ENCODE measurements at places on chromosomes 13 and 19.

DNA sequence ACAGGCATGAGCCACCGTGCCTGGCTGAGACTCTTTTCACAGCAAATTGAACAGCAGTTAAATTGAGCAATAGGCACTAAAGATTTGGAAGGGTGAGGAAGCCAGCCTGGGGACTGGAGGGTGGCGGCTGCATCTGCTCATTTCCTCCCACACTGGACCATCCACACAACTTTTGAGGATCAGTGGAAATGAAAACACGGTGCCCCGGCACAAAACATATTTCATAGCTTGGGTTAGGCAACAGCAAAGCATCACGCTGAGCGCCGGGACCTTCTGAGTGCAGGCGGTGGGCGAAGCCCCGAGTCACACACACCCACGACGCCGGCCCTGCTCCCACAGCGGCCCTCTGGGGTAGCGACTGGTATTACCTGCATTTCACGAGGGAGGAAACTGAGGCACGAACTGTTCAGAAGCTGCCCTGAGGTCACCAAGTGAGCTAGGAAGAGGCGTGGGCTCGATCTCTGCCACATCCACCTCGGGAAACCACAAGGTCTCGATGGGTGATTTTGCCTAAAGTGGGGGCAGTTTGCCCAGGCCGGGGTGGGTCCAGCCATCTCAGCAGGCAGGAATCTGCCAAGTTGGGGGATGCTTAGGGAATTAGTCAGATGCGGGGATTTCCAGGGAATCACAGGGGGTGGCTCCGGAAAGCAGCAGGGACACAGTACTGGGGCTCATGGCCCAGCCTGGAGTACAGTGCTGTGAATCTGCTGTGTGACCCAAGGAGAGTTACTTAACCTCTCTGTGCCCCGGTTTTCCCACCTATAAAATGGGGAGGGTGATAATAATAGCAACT, 3.5 kb upstream of the SBNO2 start:
- DNase-seq: no peak

- DNase-seq: no peak
Observed at GRCh38 chr19:53183146-53183764, 9.9 kb downstream of the ZNF665 start.

- no peak for DNase-seq
Observed at GRCh38 chr13:24226762-24227161, 66.2 kb downstream of the SPATA13 start.

GRCh38 chr13:90906554-90906953, 440.9 kb upstream of the MIR17HG start:
- no peak for DNase-seq

- no peak for DNase-seq
Observed at GRCh38 chr19:41934849-41935374, 6.7 kb upstream of the ERFL start.

GRCh38 chr13:26458196-26458749, 99.2 kb upstream of the WASF3 start:
- DNase-seq: no peak

DNA sequence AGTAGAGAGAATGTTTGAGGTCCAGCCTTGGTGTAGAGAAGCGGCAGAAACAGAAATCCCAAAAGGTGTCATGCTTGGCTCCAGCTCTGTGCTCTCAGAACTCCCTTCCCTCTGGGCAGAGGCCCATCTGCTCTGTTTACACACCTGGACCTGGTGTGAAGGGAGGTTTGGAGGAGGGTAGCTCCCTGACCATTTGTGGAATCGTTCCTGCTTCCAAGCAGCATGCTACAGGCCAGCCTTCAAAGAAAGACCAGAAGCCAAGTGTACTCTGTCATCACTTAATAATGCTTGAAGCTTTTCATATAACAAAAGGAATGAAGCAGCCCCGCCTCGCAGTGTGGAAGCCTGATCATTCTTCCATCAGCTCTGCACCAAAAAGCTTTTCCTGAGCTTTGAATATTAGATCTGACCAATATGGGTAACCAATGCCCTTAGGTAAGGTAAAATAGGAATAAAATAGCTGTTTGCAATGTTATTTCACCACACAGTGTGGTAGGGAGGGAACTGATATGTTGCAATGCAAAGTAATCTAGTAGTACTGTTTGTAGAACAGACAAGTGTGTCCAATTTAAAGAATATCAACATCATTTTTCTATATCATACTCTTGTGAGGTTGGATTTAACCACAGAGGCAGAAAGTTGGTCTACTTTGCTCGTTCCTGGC, 63.3 kb downstream of the ZIC5 start:
- DNase-seq: peak; percentile 88

GRCh38 chr19:45569619-45570421, 14.8 kb downstream of the OPA3 start:
- DNase-seq: peak; percentile 83

- DNase-seq: no peak
Observed at GRCh38 chr13:50611117-50611781, 232.2 kb downstream of the DLEU7 start.

DNA sequence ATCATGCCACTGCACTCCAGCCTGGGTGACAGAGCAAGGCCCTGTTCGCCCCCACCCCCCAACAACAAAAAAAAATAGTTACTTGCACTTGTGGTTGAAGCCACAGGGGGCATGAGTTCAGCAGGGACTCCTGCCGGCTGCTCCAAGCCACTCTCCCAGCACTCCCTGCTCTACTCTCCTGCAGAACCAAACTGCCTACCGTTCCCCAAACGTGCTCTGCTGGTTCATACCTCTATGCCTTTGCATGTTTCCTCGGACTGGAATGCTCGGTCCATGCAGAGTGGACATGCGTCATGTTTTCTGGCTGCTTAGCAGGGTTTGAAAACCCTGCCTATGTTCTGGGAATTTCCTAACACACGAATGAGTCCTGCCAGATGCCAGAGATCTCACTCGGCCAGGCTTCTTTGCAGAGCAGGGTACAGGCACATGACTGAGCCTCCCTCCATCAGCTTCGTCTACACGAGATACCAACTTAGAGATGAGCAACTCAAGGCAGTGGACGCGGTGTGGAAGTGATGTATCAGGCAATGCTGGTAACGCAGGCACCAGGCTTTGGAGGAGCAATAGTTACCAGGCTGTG, 8.5 kb upstream of the SLC25A15 start:
- DNase-seq: no peak

DNA sequence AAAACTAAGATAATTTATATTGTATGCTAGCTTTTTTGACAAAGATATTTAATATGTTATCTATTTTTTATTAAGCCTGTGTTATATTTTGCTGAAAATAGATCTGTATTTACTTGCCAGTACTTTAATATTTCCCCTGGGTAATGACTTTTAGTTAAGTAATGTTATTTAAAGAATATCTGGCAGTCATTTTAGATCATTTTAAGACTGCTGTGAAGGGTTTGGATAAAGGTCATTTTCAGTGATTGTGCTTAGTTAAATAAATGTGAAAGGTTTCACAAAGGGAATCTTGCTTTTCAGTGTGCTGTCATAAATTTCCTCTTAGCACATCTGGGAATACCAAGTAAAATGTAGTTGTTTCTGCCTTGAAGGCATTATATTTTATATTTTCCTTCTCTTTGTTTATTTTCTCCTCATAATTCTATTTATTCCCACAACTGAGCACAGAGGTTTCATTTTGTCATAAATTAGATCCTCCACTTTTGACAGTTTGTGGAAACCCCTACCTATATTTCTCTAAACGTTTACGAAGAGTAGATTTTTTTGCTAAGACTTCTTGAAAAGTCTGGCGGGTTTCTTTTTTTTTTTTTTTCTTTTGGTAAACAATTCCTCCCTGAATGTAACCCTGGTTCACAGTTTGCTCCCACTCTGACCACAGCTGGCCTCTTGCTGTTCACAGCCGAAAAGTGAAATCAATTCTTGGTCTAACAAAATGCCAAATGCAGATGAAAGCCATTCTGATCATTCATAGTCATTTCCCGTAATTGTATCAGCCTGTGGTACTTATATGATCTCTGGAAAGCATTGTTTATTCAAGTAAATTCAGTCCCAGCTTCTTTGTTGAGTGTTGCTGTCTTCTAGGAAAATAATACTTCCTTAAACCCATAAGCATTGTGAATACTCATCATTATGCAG, 87.8 kb downstream of the MAB21L1 start:
- no peak for DNase-seq

DNA sequence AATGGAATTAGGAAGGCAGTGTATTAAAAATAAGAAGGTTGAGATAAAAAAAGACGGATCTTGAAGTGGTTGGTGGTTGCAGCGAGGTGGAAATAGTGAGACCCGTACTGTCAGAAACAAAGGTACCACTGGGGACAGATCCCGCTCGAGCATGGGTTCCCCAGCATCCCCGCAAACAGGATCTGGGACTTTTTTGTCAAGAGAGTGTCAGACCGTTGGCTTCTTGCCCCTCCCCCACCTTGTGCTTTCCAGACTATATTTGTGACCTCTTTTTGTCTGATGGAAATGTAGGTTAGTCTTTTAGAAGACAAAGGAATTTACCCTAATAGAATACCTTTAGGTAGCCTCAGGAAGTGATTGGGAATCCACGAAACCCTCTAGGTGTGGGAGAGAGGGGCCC, 4.2 kb downstream of the GATAD2A start:
- no peak for DNase-seq

DNA sequence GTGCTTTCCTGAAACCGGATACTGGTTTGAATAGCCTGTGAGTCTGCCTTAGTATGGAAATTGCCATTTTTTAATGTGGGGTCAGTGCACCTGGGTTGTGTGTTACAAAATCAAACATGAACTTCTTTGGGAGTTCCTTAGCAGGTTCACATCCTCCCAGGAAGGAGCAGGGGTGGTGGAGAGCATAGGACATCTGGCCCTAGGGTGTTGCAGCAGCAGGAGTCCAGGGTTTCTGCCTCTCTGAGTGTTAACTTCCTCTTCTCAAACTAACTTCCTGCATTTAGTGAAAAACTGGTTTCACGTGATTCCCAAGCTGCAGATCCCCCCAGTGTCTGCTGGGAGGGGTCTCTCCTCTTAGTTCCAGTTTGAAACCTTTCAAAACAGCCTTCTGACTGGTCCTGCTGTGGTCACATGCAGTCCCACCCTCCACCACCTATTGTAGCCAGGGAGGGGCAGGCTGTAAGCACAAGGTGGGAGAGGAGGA, 7.2 kb downstream of the RNASEH2B start:
- peak; percentile 48 for DNase-seq

DNA sequence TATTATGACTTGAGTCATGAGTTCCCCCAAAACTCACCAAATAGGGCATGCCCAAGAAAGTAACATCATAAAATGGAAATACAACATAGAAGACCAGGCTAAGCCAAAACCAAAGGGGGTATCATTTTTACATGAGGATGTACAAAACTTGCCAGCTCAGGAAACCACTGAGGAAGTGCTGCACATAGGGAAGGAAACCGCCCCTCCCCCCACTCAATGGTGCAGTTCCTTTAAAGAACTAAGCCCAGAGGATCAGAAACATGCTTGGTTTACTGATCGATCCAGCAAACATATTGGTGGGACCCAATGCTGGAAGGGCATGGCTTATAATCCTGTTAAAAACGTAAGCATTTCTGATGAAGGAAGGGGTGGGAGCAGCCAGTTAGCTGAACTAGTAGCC, 4.2 kb upstream of the ZNF486 start:
- DNase-seq: no peak

DNA sequence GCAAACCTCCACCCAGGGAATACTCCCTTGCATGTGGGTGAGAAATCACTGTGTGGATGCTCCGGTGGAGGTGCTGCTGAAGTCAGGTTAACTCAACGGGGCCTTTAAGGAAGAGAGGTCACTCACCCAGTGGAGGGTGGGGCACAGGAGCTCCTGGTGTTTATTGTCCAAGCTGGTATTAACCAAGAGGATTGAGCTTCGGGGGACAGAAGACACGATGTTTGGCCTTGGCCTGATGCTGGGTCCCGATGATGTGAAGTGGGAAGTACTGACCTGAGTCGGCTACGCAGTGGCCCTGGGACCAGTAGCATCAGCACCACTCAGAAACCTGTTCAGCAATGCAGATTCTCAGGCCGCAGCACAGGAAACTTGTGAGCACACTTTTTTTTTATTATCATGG, 85.7 kb upstream of the WASF3 start:
- DNase-seq: no peak

DNA sequence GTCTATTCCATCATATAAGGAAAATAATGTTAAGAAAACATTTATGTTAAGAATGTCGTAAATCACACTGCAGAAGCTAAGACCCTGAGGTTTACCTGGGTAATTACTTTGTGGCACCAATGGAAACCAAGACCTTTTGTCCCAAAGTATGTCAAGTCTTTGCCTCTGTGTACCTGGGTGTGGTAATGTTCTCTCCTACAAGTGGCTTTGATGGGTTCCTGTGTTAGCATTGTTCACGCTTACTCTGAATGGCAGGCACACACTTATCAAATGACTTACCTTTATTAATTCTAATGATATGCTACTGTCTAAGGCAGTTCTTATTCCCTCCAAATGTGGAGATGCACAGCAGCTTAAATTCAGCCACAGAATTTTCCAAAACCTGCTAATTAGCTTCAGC, 206.1 kb downstream of the KCTD12 start:
- DNase-seq: no peak

DNA sequence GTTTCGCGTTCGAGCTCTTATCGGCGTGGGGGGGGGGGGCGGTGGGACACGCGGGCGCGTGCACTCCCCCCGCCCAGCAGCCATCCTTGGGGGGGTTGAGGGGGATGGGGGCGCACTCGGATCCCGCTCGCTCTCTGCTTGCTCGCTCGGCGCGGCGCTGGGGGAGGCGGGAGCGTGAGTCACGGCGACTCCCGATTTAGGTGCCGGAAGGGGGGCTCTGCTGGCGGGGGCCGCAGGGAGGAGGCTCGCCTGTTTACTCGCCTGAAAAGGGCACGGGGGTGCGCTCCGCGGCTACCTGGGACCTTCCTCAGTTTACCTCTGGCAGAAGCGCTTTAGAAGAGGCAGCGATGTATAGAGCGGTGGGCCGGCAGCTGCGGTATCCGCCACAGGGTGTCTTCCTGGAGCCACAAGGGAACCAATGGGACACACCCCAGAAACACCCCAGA, 1.1 kb upstream of the PDE4A start:
- no peak for DNase-seq

- DNase-seq: no peak
Observed at GRCh38 chr13:76622315-76623040, 263.7 kb downstream of the KCTD12 start.

DNA sequence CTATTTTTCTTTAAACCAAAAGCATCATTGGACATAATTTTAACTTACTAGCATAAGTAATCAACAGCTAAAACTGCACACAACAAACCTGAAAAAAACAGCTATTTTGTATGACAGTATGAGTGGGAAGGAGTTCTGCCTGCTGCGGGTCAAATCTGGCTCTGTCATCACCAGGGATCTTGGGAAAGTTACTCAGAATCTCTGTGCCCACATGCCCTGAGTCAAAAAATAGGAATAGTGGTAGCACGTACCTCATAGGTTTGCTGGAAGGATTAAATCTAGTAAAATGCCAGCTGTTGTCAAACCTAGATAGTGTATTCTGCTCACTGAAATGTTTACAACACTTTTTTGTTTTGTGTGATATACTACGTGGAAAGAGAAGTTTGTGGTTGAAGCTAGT, 1.1 kb downstream of the CLN5 start:
- no peak for DNase-seq

DNA sequence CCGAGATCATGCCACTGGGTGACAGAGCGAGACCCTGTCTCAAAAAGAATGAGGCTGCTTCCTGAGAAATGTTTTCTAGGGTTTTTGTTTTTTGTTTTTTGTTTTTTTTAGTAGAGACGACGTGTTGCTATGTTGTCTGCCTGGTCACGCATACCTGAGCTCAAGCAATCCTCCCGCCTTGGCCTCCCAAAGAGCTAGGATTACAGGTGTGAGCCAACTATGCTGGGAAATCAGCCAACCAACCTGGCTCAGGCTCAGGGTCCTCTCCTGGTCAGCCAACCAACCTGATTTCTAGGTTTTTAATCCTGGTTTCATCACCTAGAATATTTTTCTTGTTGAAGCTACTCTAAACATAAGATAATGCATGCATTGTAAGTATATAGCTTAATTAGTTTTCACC, 7.8 kb downstream of the DHX34 start:
- DNase-seq: no peak
